ENCODE measurements at places on chromosomes 5 and 9.

GRCh38 chr5:73441378-73441777 is 7.2 kb downstream of the FOXD1 start:
- no peak for DNase-seq

DNA sequence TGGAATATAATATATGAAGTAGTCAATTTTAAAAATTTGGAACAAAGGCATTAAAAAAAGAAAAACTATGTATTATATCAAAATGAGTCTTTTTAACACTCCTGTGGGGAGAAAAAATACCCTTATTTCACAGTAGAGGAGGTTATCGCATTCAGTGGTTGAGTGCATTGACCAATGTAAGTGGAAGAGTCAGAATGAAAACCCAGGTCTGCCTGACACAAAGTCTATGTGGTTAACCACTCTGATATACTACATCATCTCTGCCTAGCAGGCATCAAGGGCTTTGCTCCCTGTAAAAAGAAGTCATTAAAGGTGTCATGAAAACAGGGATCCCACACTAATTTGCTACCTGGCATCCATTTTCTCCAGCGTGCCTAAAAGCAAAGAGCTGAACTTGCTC is 417.2 kb upstream of the C9orf72 start:
- no peak for DNase-seq

DNA sequence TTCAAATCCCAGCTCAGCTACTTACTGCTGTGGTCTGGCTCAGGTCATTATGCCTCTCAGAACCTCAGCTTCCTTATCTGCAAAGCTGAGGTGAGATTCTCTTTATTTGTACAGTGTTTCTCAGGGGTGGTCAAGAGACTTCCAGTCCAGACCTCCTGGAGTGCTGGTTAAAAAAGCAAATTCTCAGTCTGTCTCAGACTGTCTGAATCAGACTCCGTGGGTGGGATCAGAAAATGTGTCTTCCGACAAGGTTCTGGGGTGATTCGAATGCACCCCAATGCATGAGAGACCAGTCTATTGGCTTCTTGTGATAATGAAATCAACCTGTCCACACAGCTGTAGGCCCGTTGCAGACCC is 137.7 kb upstream of the SMIM23 start:
- no peak for DNase-seq

DNA sequence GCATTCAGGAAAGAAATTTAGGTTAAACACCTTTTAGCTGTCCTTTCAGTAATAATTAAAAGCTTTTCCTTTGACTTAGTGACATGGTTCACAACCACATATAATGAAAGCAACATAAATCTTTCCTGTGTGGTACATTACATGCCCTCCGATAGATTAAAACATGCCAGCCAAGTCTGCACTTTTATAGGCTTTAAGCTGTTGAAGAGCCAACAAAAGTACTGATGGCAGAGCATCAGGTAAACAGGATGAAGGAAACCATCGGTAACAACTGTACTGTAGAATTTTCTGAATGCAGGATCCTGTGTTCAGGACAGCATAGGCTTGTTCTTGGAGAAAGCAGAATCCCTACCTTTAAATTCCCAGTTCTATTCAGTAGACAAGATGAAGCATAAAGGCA is 226.6 kb downstream of the MLLT3 start:
- DNase-seq: no peak

DNA sequence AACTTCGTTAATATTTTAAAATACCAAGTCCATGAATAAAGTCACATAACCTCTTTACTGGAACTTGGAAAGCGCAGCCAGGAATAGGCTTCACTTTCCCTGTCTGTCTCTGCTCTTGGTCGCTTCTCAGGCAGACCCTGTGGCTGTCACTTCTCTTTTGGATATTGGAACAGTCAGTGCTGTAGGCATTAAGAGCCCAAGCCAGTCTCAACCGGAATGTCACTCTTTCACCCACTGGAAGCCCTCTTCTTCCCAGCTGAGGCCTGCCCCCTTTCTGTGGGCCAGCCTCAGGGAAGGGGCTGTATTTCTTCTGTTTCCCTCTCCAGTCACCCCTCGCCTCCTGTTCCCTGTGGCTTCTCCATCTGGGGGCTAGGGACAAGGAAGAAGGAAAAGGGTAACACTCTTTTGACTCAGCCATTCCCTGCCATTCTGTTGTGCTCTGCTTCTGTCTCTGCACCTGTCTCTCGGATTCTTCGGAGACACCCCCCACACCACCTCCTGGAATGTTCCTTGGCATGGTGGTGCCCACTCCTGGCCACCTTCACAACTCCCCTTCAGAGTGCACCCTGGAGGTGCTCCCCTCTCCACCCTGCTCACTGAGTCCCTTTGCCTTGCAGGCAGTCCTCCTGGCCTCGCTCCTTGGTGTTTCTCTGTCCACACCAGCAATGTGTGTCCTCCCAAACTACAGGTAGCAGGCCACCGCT is 103.4 kb downstream of the TRIO start:
- no peak for DNase-seq

DNA sequence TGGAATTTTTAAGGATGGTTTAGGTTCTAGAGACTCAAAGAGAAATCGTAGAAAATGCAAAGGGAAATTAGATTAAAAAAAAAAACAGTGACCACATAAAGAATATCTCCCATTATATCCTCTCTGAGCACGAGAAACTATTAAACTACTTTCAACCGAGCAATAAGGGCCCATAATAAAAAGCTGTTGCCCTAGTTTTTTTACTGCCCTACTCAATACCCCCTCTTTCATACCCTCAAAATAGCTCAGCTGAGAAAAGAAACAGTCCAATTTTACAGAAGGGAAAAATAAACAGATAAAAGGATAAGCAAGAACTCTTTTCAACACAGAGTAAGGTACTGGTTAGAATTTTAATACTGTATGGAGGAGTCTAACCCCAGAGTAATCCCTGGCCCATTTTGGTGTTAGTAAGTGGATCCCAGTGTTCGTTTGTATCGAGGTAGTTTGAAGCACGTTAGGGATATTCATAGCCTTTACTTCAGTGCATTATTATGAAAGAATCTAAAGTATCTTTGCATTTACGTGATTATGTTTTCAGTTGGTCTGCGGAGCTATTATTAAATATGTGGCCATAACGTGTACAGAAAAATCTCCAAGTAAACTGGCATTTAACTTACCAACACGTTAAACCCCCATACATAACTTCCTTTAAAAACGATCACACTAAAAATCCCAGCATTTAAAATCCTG is 980 bp upstream of the RHOBTB3 start:
- DNase-seq: no peak

DNA sequence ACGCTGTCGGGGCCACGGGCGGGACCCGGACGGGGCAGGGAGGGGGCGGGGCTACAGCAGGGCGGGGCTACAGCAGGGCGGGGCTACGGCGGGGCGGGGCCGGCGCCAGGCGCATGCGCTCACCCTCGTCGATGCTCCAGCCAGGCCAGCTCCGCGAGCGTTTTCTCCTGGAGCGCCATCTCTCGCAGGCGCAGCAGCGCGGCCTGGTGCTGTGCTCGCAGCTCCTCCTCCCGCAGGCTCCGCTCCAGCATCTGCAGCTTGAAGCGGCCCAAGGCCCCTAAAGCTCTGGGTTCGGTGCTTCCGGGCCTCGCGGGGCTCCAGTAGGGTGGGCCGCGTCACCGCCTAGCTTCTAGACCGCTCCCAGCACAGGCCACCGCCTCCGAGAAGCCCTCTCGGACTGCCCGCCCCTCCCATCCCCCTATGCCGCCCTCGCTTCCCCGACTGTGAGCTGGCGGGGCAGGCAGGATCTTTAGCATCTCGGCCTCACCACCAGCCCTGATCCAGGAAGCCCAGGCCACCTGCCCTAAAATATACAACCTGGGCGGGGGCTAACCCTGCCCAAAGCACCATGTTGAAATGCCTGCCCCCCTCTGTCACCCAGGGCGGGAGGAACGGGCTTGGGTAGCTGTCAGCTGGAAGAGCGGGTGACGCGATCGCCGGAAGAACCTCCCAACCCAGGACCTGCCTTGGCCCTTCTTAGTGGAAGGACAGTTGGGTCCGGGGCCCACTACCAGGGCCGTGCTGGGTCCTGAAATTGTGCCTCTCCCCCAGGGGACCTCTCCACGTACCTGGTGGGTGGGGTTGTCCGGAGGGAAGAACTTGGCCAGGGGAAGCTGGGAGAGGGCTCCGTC is 21.9 kb upstream of the QSOX2 start:
- DNase-seq: peak; percentile 51

GRCh38 chr5:160565376-160565775 is 143.7 kb downstream of the PTTG1 start:
- DNase-seq: no peak

DNA sequence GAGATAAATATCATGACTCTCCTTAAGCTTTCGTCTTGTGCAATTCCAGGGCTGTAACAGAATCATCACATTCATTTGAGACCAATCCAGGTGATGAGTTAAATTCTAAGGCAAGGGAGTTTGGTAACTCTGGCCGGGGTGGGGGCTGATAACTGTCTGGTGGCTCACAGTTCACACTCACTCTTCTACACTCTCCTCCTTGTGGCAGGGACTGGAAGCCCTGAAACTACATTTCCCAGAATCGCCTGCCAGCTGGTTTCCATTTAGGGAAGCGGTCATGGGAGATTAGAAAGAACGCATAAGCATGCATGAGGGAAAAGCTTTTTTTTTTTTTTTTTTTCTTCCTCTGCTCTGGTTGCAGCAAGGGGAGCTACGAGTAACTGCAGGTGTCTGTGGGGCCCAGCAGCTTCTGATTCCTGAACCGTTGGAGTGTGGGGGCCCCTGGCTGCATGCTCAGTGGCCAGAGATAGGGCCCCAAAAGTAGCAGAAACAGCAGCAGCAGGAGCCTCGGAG is 154.8 kb upstream of the TBC1D2 start:
- DNase-seq: no peak

DNA sequence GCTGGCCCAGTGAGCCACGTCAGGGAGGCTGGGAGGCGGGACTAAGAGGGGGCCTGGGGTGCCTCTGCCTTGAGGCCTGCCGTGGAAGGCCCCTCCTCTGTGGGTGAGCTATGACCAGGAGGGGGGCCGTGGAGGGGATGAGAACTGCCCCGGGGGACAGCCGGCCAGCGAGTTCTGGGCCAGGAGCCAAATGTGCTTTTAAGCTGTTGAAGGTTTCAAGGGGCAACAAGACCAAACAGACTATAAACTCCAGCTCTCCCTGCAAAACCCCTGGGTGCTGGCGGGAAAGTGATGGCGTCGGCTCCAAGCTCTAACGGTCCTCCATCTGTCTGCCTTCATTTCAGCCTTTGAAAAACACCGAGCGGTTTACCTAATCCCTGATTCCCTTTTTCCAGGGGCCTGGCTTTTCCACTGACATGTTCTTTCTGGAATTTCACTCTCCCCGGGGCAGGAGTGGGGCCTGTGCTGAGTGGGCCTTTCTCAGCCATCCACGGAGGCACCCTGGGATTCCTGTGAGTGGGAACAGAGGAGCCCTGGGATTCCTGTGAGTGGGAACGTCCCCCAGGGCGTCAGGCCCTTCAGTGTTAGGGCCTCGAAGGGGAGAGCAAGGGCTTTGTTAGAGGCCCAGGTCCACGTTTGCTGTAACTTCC is 65.6 kb downstream of the COL5A1 start:
- DNase-seq: peak; percentile 73

GRCh38 chr9:127660886-127661741 is 45.7 kb upstream of the CFAP157 start:
- no peak for DNase-seq

DNA sequence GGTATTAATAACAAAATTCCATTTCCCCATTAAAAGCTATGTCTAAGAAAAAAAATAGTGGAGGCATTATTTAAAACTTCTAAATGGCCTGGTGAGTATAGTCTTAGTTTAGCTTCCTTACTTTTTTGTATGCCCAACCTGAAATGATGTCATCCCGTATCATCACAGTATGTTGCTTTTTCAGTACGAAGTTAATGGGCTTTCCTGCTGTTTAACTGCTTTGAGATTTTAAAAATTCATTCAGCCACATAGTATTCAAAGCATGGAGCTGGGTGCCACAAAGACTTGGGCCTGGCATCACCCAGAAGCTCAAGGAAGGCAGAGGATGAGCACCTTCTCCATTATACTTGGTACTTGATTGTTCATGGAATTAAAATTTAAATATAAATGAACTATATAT is 7.4 kb downstream of the F2RL2 start:
- DNase-seq: no peak

DNA sequence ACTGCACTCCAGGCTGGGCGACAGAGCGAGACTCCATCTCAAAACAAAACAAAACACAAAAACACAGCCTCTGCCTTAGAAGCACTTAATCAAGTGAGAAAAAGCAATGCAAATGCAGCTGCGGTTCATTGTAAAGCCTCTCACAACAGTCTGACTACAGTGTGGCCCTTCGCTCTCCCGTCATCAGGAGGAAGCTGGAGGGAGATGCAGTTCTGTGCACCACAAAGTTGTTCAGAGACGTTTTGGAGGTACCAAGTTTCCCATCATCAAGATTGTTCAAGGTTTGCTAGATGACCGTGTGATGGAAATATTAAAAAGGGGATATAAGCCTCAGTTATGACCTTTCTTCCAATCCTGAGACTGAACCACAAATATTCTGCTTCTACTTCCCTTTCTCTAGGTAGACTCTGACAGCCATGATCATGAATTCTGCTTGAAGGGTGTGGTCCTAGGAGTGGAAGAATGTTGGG is 40.9 kb downstream of the SEC61B start:
- DNase-seq: no peak

DNA sequence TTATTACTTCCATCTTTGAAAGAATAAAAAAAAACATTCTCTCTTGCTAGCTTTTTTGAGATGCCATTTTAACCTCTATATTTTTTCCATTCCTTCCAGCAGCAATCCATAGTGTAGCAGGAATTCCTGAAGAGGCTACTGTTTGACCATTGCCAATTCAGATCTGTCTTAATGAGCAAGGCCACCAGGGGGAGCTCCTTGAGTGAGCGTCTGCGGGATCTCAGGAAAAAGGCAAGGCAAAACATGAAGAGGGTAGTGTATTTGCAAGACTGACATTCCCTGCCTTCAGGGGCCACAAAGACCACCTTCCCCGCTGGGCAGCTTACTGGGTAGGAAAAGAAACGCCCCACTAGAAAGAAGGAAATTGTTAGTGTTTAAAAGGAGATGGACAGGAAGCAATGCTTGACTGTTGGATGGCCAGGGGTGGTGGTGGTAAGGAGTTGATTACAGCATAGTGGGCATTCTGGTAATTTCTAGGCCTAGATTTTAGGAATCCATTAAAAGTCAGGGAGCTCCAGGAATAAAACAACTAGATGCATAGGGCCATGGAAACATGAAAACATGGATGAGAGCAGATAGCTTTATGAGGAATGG is 206.6 kb upstream of the HAPLN1 start:
- peak; percentile 54 for DNase-seq

GRCh38 chr5:22887566-22887965 is 34.4 kb upstream of the CDH12 start:
- no peak for DNase-seq
